WTC11 (cell line): ENCODE measurements at places on chromosomes 2 and 18.
A peak's percentile ranks its signal among the peaks of the same experiment; 100 is the strongest.

DNA sequence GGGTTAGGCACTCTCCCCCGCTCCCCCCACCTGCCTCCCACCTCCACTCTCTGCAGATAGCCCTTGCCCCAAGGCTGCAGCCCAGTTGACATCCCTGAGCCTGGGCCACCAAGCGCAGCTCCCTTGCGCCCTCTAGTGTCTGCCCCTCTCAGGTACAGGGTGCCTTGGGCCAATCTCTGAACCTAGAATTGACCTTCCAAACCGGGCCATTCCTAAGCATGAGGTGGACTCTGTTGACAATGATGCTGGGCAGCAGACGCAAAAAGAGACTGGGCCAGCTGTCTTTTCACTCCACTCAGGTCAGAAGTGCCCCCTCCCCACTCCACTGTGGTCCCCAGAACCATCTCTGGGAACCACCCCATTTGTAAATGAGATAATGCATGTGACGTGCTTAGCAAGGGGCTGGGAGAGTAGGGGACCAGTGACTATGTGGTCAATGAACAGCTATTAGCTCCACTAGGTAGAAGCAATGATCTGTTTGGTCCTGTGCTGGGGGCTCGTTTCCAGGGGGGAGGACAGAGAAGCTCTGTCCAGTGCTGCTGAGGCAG lies 43.3 kb upstream of the PLB1 start:
- peak; percentile 87 for DNase-seq

GRCh38 chr2:123644053-123644452 lies 381.0 kb upstream of the CNTNAP5 start:
- DNase-seq: no peak

- no peak for DNase-seq
These were observed 124.9 kb downstream of the ARHGAP15 start for GRCh38 chr2:143254110-143254509.

DNA sequence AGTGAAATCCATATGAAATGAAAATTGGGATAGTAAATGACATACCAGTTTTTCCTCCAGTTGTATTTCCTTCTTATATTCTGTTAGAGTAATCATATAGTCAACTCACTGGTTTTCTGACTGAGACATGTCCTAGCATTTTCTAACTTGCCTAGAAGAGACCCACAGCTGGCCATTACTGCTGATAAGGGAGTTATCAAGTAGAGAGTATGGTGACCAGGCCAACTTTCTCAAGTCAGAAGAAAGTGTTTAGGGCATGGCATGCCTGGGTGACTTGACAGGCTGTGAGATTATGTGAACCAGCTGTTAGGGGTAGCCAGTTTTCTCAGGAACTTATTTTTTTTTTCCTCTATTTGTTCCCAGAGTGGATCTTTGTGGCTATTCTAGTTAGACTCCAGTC lies 81.2 kb downstream of the GPD2 start:
- DNase-seq: no peak

- no peak for DNase-seq
These were observed 63.9 kb downstream of the ARHGAP15 start for GRCh38 chr2:143193121-143193520.

DNA sequence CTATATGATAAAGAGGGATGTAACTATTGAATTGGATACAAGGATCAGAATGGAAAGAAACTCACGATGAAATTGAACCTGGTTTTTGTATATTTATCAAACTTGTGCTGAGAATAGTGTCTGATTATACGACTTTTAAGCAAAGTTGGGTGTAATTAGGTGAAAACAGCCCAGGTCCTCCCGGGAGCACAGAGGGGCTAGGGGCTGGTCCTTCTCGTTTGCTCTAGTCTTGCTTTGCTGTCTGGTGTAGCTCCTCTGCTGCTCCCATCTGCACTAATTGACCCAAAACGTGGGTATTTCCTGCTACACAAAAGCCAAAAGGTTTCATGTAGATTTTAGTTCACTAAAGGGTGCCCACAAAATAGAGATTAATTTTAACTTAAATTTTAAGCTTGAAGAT lies 58.7 kb downstream of the HK2 start:
- DNase-seq: no peak

- DNase-seq: no peak
These were observed 205.4 kb downstream of the SNTG2 start for GRCh38 chr2:1156059-1156458.

GRCh38 chr18:34709104-34709503 lies 994 bp upstream of the DTNA start:
- DNase-seq: no peak

DNA sequence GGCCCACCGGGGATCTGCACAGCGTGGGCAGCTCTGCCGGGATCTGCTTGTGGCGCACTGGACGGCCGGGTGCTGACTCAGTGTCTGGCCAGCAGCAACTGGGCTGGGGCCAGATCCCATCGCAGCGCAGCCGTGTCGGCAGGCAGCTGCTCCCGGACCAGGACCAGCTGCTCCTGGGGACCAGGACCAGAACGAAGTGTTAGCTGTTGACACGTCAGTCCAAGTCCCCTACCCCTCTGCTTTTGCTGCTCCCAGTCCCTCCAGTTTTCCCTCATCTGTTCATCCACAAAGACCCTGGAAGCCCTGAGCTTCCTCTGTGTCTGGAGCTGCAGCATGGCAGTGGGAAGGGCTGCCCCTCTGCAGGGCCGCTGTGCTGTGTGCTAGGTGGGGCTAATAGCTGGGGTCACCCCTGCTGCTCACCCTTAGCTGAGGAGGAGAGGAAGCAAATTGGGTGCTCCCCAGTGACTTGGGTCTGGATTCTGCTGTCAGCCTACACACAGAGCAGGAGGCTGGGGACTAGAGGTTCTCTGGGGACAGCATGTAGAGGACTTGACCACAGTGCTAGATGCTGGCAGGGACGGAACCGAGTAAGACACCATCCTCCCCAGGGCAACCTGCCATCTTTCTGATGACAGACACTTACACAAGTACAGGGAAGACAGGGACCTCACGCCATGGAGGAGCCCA lies 16.9 kb upstream of the KIF1A start:
- DNase-seq: no peak

DNA sequence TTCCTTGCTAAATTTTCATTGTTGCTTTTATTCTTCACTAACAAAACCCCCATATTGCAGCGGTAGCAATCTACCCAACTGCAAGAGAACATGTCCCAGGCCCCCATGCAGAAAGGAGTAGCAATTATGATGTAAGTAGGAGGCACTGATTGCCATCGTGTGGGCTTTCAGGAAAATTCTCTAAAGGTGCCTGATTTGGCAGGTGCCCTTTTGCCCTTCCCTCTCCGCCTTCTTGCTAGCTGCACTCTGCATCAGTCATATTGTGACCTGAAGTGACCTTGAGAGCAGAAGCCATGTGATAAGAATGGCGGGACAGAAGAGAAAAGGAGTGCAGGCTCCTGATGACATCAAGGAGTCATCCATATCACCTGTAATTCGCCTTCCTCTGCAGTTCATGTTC lies 112.1 kb downstream of the NCKAP5 start:
- no peak for DNase-seq

GRCh38 chr2:227192491-227192890 lies 28.1 kb downstream of the COL4A3 start:
- DNase-seq: no peak

DNA sequence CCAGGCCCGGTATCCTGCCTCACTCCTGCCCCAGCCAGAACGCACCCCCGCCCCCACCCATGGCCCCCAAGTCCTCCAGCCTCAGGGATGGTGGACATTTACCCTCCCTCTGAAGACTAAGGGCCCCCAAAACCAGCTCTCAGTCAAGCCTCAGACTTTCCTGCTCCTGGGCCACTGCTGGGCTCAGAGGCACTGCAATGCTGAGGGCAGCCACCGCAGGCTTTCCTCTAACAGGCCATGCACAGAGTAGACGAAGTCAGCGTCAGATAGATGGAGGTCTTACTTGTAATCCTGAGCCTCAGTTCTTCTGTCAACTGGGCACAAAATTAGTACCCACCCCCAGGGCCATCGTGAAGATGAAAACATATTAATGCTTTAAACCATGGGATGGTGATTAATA lies 92.6 kb downstream of the TTC32 start:
- no peak for DNase-seq

DNA sequence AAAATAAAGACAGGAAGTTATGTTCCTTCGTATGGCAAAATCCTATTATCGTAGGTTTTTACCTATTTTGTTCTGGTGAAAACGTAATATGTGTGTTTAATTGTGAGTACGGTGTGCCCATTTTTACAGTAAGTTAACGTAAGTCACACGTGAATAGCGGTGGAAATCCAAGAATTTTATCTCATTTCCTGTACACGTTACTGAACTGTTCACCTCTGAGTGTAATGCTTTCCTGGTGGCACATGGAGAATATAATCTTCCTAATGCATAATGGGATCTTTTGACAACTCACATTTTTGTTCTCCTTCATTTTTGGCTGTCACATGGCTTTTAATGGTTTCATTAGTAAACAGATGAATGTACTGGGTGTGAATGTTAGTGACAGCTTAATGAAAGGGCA lies 28.2 kb downstream of the BCL2L11 start:
- no peak for DNase-seq

DNA sequence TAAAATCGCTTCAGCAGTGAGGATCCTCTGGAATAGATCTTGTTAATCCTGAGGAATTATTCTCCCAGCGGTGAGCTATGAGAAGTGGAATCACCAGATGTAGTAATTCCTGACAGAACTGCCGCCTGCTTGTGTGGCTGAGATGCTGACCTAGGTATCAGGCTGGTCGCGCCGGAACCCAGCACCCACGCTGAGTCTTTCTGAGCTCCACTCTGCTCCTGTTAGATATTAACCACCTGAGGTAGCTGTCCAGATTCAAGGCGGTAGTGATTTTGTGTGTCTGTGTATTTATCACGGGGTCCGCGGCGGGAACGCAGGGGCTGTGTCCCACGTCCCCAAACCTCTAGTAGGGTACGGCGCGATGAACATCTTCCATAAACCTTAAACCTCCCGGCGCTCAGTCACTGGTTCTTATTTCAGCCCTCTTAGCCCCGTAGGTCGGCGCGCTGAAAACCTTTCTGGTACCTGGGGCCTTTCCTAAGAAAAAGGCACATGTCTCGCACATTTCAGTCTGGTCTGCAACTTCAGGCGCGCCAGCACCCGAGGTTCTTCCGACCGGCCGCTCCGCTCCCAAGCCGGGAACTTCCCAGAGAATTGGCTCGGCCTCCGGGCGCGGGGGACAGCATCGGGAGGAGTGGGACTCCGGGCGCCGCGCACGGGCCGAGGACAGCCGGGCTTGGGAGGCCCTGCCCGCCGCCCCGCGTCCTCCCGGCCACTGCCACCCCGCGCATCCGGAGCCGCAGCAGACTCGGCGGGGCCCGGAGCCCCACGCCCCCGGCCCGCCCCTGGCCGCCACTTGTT lies 542 bp upstream of the CNNM3 start:
- DNase-seq: no peak

DNA sequence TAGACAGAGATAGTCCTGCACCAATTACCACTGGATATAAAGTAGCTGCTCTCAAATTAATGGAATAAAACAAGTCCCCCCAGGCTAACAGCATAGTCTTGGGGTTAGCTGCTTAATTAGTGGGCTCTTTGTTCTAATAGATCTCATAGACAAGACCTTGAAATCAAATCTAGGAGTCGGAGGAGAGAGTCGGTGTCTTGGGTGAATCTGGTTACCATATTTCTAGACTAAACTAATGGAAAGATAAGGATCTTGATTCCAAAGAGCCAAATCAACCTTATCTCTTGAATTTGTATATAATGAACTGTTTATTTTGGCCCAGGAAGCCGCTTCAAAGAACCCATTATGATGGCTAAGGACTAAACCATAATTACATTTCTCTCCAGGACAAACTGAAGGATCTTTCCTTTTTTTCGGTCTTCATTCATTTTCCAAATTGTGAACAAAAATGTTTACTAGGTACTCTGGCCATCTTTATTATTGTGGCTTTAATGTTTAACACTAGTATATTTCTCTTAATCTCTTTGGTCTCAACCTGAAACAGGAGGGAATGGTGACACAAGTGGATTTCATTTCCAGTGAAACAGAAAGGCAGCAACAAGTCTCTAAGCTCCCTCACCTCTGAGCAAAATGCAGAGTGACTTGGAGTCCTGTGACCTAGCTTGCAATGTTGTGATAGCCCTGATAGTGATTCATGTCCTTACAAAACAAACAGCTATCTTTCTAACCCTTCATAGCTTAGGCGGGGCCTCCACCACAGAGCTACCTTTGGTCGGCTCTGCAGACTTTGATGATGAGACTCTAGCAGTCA lies 137.9 kb upstream of the PARD3B start:
- DNase-seq: no peak

GRCh38 chr2:65999796-66000195 lies 435.1 kb upstream of the MEIS1 start:
- no peak for DNase-seq

- no peak for DNase-seq
These were observed 18.0 kb downstream of the TGOLN2 start for GRCh38 chr2:85309699-85310321.

GRCh38 chr2:241965931-241966412 lies 96.4 kb downstream of the RTP5 start:
- no peak for DNase-seq

GRCh38 chr2:98819231-98819766 lies 88.4 kb upstream of the MGAT4A start:
- no peak for DNase-seq

DNA sequence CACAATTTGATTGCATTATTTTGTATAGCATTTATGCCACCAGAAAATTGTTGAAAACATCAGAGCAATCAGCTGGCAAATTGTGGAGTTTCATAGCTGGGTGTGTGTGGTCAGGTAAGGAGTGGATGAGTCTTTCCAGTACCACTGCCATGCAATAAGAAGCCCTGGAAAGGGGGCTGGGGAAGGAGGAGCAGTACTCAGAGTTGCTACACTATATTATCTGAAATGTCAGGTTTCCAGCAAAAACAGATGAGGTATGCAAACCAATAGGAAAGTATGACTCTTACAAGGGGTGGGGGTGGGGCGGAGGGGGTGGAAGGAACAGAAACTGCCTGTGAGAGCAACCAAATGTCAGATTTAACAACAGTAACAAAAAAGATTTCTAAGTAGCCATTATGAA lies 112.2 kb downstream of the SOS1 start:
- DNase-seq: no peak

DNA sequence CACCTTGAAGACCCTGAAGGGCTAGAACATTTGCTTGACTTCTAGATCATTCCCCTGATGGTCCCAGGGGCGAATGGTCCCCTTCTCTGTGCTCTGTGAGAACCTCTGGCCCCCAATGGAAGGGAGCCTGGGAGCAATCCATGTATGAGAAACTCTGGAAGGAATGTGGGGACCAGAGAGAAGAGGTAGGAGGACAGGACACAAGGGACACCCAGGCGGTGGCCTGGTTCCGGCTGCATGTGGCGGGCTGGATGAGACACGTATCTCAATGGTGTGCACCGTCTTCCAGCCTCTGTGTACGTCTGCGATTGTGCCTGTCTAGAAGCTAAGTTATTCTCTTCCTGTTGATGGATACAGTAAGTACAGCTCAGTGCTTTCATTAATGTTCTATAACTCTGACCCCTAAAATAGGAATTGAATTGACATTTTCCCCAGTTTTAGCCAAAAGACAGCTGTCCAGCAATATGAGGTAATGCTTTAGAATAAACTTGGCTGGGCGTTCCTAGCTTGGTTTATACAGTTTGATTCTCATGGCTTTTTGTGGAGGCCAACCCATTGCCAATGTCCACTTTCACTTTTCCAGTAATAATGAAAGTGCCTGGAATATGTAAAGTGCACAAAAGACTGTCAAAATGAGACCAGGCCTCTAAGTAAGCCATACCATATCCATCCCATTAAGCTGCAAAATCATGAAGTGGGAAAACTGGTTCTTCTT lies 30.1 kb upstream of the COPS8 start:
- no peak for DNase-seq

- DNase-seq: no peak
These were observed 35.1 kb downstream of the MYO7B start for GRCh38 chr2:127570282-127571250.
